Bladder microvascular endothelial cell (primary cell): ENCODE measurements at places on chromosomes 3 and 15. TPM values are rescaled to one million over a fixed set of nuclear protein-coding genes. Genes with fewer than 3 reads are reported as not detected.

KCNMB3 gene
- 2.1 and 4.6 TPM in 2 replicates for total RNA-seq

PLA2G4D gene
- total RNA-seq = not detected in 2 replicates

AMOTL2 gene
- total RNA-seq = 70.7 and 145 TPM in 2 replicates

GNAI2 gene
- total RNA-seq = 583 and 1,028 TPM in 2 replicates

SGO1 gene
- 4.0 and 4.2 TPM in 2 replicates for total RNA-seq

TRANK1 gene
- total RNA-seq = 7.0 and 12.0 TPM in 2 replicates

HTR3E gene
- total RNA-seq = not detected in 2 replicates

CHDH gene
- total RNA-seq = under 0.01 and 1.2 TPM in 2 replicates

FGF12 gene
- total RNA-seq = 1.6 and 2.9 TPM in 2 replicates

HYKK gene
- 0.49 and 1.3 TPM in 2 replicates for total RNA-seq

EPHA3 gene
- under 0.01 and 0.16 TPM in 2 replicates for total RNA-seq

MME gene
- total RNA-seq = 4.6 and 13.9 TPM in 2 replicates

SPINK8 gene
- total RNA-seq = not detected in 2 replicates

DHX30 gene
- 47.1 and 90.8 TPM in 2 replicates for total RNA-seq

SNX22 gene
- 0.16 and 0.25 TPM in 2 replicates for total RNA-seq

KLHL6 gene
- 6.9 and 8.6 TPM in 2 replicates for total RNA-seq

SEMA4B gene
- total RNA-seq = 2.4 and 16.9 TPM in 2 replicates

GHSR gene
- total RNA-seq = not detected in 2 replicates

HHATL gene
- not detected in 2 replicates for total RNA-seq

ANKRD63 gene
- total RNA-seq = not detected in 2 replicates
